ENCODE measurements at places on chromosomes 4 and X.

DNA sequence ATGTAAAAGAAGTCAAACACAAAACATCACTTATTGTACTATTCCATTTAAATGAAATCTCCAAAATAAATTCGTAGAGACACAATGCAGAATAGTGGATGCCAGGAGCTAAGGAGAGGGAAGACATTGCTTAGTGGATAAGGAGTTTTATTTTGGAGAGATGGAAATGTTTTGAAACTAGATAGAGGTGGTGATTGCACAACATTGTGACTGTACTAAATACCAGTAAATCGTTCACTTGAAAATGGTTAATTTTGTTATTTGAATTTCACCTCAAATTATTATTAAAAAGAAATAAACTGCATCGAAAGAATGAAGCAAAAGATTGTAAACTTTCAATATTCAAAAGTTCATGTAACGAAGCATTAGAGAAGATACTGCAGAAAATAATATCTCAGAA, 9.7 kb upstream of the ACSL4 start:
- DNase-seq = no peak

GRCh38 chr4:74590476-74590875, 145.5 kb downstream of the AREG start:
- no peak for DNase-seq

GRCh38 chr4:184343502-184344177, 126.0 kb upstream of the ENPP6 start:
- DNase-seq = no peak

DNA sequence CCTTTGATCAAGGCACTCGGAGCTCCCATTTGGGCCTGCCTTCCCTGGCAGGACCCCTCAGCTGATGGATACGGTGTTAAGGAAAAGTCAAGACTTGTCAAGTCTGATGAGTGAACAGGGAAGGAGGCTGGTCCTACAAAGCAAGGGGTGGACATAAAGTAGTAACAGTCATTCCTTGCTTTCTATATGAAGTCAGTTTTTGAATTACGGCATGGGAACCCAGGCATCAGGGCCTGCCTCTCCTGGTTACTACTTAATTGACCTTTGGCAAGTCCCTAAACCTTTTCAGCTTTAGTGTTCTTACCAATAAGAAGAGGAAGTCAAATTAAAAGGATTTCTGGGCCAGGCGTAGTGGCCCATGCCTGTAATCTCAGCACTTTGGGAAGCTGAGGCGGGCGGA, 7.0 kb downstream of the CHST7 start:
- no peak for DNase-seq

GRCh38 chr4:171948038-171948437, 134.8 kb downstream of the GALNTL6 start:
- no peak for DNase-seq
